NCI-H1930 (cell line): ENCODE measurements at places on chromosomes 2 and 18.

DNA sequence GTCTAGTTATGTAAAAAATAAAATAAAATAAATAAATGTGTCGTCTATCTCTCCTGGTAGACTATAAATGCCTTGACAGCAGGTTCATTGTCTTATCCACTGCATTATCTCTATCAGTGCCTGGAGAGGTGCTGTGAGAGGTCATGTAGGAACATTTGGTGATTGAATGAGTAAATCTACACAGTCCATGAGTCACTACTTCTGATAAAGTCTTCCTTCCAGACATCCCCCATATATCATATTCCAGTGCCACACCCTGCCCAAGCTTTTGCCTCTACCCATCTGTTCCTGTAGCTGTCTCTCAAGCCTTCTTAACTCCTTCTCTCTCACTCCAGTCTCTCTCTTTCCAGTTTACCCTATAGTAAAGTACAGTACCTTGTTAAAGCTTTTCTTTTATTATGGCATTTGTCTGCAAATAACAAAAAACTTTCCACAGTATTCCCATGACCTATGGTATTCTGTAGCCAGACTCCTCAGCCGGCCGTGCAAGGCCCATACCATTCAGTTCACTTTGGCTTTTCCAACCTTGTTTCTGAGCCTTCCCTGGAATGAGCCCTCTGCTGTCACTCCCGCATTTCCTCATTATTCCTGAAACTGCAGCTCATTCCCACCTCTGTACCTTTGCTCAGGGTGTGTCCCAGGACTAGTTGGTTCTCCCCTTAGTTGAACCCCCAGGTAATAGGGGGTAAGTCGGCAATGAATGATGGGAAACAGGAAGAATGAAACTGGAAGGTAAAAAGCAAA lies 37.5 kb downstream of the ANXA4 start:
- DNase-seq, result no peak

DNA sequence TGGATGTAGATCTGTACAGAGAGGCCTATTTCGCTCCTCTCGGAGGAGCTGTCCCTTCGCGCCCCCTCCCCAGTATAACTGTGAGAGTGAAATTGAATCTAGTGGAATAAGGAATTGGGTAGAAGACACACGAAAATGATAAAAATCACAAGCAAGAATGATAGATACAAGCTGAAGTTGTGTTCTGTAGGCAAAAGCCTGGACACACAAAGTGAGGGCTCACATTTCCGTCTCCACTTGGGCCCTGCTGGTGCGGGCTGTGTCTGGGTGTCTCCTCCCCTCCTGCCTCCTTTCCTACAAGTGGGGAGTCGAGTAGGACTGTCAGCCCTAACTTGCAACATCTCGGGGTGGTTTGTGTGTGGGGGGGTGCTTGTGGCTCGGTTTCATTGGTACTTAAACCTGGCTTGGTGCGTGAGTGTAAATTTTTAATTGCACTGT lies 457 bp upstream of the SP9 start:
- DNase-seq, result no peak

DNA sequence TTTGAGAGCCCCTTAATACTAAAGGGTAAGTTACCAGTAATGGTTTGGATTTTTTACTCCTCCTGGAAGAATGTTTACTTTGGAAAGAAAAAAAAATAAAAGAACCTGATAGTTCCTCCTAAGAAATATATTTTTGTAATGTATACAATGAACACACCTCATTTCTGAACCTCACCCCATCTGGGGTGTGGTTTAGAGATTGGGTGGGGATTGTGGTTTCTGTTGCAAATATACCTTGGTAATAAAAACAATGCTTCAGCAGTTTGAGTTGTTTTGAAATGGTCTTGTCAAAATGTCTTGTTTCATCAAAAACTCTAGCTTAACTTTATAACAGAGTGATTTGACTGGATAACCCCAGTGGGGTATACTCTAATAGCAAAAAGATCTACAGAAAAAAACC lies 448.9 kb upstream of the MEIS1 start:
- no peak for DNase-seq

DNA sequence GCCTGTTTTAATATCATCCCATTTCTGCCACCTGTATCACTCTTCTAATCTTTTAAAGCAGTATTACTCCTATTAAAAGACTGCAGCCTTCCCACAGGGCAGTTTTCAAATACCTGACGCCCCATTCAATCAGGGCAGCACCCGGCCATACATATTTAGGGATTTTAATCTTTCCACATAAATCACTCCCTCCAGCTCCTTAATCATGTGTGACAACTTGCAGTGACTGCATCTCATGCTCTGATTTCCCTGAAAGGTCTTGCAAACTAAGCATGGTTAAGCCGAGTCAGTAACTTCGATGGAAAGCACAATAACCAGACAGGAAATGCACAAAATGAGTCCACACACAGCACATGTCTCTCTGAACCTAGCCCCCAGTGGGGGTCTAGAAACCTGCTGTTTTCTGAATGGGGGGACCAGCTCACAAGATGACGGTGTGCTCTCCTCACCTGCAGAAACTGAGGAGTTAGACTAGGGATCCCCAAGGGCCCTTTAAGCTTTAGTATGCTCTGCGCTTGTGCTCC lies 116.9 kb upstream of the CREB1 start:
- DNase-seq, result no peak

DNA sequence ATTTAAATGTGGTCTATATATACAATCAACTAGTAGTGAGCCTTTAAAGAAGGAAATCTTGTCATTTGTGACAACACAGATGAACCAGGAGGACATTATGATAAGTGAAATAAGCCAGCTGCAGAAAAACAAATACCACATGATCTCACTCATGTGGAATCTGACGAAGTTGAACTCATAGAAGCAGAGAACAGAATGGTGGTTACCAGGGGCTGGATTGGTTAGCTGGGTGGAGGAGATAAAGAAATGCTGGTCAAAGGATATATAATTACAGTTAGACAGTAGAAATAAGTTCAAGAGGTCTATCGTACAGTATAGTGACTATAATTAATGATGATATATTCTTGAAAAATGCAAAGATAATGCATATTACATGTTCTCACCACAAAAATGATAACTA lies 267.9 kb downstream of the FBXO15 start:
- DNase-seq, result no peak

- no peak for DNase-seq
These were observed 113.7 kb upstream of the MAP4K3 start for GRCh38 chr2:39550701-39551285.

- DNase-seq, result no peak
These were observed 50.2 kb downstream of the SMIM21 start for GRCh38 chr18:75377258-75377657.
